Activated CD8-positive, alpha-beta memory T cell treated with anti-CD3 and anti-CD28 coated beads, Interleukin-2, amount 50 U/mL, for 48 hours (primary cell): ENCODE measurements at places on chromosomes 7 and 10.

DNA sequence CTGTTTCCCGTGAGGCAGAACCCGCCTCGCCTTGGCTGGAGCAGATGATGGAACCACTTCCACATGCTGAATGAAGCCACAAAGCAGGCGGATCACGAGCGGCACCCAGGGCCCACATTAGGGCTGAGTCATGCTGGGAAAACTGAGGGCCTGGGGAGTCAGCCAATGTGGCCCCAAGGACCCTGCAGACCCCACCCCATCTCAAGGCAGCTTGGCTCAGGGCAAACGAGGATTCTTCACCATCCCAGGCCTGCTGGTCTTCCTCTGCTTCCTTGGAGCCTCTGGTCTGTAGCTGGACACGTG lies 488.0 kb downstream of the DNAJB6 start:
- no peak for DNase-seq

DNA sequence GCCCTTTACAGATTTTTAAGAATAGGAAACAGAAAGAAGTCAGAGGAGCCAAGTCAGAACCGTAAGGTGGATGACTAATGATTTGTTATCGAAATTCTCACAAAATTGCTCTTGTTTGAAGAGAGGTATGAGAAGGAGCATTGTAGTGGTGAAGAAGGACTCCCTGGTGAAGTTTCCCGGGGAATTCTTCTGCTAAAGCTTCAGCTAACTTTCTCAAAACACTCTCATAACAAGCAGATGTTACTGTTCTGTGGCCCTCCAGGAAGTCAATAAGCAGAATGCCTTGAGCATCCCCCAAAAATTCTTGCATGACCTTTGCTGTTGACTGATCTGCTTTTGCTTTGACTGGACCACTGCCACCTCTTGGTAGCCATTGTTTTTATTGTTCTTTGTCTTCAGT lies 152.9 kb downstream of the HGF start:
- no peak for DNase-seq

DNA sequence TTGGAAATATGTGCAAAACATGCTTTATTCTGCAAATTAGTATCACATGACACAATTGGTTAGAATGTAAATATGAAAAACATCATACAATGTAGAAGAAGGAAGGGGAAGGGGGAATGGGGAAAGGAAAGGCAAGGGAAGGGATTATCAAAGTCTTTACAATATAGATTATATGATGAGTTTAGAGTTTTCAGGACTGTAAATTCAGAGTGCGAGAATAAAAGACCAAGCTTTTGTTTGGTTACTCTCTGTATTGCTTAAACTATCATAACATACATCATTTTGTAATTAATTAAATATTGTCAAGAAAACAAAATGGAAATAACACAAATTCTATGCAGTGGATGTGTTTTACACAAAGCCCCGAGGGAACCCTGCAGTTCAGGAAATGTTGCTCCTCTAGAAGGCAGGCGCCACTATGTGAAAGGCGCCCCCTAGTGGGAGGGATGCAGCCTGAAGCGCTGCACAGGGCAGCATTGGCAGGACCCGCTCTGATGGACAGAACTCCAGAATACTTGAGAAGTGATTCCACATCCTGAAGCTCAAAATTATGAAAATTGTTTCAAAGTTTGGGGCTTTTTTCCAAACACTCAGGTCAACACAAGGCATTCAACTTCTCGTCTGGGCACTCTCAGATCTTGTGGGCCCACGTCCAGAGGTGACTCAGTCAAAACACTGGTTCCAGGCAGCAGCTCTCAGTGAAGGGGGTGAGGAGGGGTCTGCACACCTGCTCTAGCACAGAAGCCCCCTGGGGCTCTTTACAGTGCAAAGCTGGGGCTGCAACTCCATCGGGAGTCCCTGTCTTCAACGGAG lies 31.6 kb upstream of the TMEM254 start:
- peak; percentile 91 for DNase-seq

- DNase-seq, result no peak
Observed at GRCh38 chr7:15885678-15886077, 199.2 kb upstream of the MEOX2 start.

- DNase-seq, result no peak
Observed at GRCh38 chr10:70324339-70324861, 40.6 kb upstream of the NPFFR1 start.

GRCh38 chr10:126390324-126390723 lies 2.0 kb upstream of the ADAM12 start:
- DNase-seq, result no peak

DNA sequence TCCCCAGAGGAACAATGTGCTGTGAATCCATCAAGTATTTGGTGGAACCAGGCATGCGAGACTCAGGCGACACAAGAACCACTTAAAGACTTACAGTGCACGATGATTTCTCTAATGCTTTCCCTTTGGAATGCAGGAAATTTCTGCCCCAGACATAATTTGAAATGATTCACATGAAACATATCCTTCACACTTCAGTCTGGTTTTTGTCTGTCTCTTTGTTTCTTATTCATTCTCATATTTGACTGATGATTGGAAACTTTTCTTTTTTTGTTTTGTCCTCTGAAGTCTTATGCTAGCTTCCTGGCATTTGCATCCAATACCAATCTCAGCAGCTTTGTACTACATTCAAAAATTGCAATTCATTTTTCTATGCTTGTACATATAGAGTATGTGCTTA lies 502.8 kb downstream of the PHTF2 start:
- DNase-seq, result no peak

DNA sequence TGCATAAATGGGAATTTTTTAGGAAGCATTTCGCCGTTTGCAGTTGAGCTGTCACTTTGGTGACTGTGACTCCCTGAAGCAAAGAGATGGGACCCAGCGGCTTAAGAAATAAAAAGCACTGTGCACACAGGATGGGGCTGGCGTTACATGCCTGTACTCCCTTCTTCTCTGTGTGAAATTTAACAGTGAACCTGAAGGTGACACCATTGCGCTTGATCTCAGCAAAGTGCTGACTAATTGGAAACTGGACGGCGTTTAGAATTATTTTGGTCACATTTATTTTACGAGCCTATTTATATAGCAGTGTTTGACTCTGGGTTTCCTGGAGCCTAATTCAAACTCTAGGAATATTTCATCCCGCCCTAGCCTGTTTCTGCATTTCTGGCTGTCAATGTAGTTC lies 146.2 kb downstream of the PAXIP1 start:
- DNase-seq, result no peak

DNA sequence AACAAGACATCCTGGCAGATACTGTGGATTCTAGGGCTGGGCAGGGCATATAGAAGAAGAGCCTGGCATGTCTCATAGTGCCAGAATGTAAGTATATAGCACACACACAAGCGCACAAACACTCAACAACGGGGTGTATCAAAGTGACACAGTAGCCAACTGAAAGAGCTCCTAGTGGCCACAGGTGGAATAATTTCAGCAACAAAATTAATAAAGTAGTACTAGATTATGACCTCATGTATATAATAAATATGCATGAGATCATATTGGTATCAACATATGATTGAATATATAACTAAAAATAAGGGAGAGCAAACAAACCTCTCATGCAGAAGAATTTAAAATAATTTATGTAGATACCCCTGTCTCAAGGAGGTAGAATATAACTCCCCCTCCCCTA lies 72.4 kb upstream of the CXCL12 start:
- no peak for DNase-seq

GRCh38 chr10:112333452-112333851 lies 40.5 kb upstream of the ACSL5 start:
- no peak for DNase-seq

GRCh38 chr7:20374399-20374798 lies 43.7 kb downstream of the ITGB8 start:
- DNase-seq, result no peak

- DNase-seq, result no peak
Observed at GRCh38 chr10:97518301-97519043, 19.7 kb downstream of the UBTD1 start.

DNA sequence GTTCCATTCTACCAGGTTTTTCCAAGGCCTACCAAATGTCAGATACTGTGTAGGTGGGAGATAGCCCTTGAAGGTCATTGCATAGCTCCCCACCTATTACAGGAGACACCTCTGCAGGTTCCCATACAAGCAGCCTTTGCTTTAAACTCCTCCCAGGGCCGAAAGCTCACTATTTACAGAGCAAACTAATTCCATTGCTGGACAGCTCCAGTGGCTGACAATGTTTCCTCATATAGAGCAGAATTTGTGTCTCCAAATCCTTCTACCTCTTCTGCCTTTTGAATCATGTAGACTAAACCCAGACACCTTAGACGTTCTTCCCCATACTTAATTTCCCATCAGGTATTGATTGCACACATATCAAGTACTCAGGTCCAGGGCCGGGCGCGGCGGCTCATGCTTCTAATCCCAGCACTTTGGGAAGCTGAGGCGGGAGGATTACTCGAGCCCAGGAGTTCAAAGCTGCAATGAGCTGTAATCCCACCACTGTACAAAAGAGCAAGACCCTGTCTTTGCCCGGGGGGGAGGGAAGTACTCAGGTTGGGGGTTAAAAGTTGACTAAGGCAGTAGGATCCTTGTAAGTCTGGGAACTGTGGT lies 2.1 kb downstream of the CNNM1 start:
- DNase-seq, result no peak

- no peak for DNase-seq
Observed at GRCh38 chr10:90890347-90890746, 18.6 kb downstream of the RPP30 start.

GRCh38 chr7:129240119-129240820 lies 15.4 kb downstream of the AHCYL2 start:
- DNase-seq, result no peak

DNA sequence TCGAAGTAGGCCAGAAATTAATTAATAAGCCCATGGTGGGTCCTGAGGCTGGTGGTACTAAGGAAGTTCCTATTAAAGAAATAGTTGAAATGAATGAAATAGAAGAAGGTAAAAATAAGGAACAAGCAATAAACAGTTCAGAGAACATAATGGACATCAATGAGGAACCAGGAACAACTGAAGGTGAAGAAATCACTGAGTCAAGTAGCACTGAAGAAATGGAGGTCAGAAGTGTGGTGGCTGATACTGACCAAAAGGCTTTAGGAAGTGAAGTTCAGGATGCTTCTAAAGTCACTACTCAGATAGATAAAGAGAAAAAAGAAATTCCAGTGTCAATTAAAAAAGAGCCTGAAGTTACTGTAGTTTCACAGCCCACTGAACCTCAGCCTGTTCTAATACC lies 36.0 kb downstream of the SLK start:
- no peak for DNase-seq

DNA sequence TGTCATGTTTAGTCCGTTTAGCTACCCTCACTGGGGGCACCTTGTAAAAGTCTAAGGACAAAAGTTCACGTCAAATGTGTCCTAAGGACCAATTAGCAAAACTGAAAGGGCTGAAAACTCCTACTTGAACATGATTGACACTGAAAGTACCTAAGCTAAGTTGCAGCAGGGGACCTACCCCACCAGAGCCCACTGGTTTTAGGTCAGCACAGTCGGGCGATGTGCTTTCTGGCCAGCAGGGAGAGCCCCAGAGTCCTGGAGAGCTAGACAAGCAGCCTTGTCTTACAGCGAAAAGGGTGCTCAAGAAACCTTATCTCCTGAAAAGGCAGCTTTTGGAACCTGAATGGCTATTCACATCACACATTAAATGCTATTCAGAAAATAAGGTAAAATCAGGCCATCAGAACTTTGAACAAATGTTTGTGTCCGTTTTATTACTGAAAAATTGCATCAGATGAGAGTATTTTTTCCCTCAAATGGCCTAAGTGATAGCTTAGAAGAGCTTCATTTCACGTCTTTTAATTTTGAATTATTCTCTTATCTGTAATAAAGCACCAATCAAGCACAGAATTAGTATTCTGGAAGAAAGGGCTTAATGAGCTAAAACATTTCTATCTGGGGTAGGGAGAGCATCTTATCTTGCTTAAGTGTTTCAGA lies 52.2 kb upstream of the MKI67 start:
- peak; percentile 66 for DNase-seq

- DNase-seq, result no peak
Observed at GRCh38 chr7:7272294-7272693, 90.0 kb downstream of the C1GALT1 start.

DNA sequence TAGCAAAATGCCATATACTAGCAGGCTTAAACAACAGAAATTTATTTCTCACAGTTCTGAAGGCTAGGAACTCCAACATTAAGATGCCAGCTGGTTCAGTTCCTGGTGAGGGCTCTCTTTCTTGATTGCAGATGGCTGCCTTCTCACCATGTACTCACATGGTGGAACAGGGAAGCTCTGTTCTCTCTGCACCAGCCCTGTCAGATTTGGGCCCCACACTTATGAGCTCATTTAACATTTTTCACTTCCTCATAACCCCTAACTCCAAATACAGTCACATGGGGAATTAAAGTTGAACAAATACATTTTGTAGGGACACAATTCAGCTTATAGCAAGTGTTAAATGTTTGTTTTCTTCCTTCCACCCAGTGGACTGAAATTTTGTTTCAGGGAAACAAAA lies 218.6 kb upstream of the TAC1 start:
- DNase-seq, result no peak

DNA sequence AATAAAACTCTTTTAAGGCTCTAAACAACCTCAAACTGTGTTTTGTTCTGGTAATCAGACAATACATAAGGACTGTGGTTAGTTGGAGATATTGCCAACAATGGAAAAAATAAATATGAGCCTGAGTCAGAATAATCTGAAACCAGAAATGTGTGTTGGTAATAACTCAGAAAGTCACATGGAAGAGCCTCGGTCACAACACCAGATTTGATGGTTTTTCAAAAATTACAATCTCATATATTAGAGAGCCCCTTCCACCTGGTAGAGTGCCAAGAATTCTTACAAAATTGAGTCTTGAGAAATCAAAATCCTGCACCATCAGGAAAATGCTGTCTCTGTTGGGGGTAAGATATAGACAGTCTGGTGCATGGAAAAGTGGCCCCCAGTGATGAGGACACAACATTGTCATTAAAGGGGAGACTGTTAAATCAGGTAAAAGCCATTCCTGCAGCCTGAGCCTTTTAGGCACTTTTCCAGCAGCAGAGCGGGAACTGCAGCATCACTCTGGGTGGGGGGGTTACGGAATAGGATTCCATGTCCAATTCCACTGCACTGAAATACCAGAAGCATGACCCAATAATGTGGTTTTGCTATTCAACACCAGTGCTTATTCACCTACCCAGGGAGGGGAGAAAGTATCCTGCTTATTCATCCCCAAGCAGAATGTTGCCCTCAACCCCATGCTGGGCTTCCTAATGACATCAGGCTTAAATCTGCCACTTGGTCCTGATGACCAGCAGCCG lies 9.5 kb upstream of the ADAM12 start:
- no peak for DNase-seq

GRCh38 chr10:11636697-11637303 lies 25.4 kb upstream of the USP6NL start:
- DNase-seq, result no peak
